HCEC 1CT (cell line): ENCODE measurements at places on chromosomes 5 and 9.

DNA sequence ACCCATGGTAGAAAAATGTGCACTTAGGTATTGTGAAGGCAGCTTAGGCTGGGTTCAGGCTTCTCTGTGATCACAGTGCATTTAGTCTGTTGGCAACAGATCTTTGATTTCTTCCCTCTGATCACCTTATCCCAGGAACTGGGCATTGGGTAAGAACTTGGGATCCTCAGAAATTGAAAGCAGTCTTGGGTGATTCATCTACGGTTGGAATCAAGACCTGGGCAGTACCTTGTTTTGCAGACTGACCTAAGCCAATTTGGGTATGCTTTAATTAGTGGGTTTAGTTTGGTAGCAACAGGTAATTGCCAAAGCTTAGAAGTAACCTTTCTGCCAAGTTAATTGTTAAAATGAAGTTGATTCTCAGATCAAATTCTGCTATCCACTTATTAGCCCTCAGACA lies 17.8 kb downstream of the ENTREP1 start:
- no peak for DNase-seq

DNA sequence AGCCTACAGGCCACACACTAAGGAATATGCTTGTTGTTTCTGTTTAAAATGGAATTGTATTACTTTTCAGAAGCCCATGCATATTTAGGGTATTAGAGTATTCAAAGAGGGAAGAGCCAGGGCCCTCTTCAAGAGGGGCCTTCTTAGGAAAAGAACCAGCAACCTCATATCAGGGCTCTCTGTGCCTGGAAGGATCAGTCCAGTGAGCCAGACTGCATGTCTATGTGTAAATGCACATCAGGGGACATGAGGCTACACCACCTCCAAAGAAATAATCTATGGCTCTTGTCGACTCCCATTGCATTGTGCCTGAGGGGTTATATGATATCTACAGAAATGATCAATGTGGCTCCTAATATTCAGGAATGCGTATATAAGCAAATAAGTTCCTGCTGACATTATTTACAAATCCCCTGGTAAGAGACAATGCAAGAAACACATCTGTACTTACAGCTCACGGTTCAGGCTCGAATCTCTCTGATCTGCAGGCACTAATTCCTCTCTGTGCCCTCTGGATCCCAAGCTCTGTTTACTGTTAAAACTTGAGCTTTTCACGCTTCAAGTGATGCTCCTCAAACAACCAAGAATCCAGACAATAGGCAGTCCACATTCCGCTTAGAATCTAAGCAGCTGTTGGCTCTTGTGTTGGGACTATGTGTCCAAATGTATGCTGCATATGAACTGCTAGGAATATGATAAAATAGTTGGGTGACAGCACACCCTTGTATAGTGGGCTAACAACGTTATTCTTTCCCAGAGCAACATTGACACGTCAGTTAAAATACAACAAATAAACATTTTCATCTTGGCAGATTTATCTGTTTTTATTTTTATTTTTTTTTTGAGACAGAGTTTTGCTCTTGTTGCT lies 150.2 kb upstream of the KLF9 start:
- no peak for DNase-seq

DNA sequence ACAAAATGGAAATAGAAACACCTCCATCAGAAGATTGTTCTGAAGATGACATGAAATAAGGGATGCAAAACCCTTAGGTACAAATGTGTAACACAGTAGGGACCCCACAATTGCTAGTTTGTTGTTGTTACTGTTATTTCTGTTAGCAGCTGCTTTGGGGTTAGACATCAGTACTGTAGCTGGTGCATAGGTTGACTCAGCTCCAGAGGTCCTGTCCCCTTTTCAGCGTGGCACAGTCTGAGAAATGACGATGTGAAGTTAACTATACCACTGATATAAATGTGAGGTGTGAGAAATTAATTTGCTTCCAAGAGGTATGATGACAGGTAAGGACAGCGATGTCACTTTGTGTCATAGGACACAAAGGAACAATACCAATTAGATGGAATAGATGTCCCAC lies 384.6 kb upstream of the KLF4 start:
- no peak for DNase-seq

DNA sequence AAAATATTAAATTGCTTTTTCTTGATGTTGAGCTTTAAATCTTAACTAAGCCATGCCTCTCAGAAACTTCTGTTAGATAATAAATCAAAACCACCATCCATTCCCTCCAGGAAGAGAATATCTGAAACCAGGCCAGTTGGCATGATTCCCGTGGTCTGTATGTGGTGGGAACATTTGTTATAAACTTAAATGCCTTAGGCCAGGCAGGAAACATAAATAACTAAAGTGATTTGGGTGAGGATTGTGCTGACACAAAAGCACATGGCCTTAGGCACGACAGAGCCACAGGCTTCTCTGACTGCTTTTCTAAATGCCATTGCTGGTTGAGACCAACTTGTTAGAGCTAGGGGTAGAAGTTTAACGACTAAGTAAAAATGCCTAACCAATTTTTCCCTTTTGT lies 255.9 kb downstream of the GABRG2 start:
- DNase-seq = no peak
